ENCODE measurements at places on chromosomes 4 and X.
A peak's percentile ranks its signal among the peaks of the same experiment; 100 is the strongest.

DNA sequence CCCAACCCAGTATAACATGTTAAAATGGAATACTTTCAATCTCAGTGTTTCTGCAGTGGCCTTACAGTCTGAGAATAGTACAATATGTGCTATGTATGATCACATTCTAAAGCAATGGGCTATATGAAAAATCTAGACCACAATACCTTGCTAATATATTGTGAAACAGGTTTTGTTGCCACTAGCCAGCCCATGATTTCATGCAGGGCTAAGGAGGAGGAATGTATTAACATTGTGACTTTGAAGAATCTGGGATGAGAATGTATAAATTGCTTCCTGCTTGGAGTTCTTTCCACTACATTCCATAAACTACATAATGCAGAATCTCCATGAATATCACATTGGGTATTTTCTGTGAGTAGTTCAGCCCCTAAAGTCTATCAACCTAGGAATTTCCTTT, 935.4 kb upstream of the GRIA3 start:
- no peak for DNase-seq

- peak; percentile 81 for DNase-seq
Observed at GRCh38 chrX:25873196-25873595, 264.9 kb upstream of the MAGEB18 start.

DNA sequence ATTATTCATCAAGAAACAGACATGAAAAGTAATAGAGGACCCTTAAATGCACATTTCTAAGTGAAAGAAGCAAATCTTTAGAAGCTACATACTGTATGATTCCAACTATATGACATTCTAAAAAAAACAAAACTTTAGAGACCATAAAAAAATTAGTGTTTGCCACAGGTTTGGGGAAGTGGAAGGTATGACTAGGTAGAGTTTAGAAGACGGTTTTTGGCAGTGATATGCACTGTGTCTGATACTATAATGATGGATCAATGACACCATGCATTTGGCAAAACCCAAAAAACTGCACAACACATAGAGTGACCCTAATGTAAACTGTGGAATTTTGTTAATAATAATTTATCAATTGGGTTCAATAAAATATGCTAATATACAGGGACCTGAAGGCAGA, 54.5 kb downstream of the LCORL start:
- DNase-seq = no peak

DNA sequence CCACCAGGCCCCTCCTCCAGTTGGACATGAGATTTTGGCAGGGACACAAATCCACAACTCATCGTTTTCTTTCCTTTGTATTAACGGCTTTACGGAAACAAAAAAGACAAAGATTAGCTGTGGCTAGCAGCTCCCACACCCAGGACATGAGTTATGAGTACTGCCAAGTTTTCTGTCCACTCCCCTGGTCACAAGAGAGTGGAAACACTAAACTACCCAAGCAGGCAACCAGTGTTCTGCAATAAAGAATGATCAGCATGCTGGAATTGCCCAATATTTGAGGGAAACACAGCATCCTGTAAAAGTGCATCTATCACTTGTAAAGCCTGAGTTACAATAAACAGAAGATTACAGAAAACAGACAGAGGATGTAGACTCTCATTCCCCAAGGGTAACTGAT, 358.4 kb downstream of the NLGN4X start:
- no peak for DNase-seq

DNA sequence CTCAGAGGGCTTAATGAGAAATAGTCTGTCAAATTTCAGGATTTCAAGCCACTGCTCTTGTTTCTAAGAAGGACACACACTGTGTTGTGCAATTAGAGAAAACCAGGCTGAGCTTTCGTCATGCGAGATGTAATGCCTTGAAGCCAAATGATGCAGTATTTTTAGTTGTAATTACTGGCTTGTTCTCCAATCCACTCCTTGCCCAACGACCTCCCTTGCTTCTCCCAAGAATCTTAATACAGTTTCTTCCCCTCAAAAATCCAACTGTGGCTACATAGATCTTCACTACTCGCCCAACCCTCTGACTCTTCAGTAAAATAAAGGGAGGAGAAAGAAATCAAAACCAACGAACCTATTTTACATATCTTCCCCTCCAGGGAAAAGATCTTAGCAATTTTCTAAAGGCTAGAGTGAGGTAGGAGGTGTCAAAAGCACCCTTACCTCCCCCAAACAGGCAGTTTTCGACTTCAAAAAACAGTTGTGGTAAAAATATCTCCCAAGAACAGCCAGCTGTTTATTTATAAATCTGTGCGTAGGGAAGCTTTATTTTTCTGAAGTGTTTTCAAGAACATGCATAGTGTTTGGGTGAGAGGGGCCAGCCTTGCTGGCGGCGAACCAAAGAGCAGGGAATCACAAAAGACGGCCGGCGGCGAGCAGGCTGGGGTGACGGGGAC, 68.7 kb downstream of the MGST2 start:
- DNase-seq = peak; percentile 89

GRCh38 chr4:141896687-141897086, 260.3 kb downstream of the IL15 start:
- DNase-seq = no peak

GRCh38 chr4:148192526-148192925, 249.7 kb downstream of the NR3C2 start:
- DNase-seq = no peak

DNA sequence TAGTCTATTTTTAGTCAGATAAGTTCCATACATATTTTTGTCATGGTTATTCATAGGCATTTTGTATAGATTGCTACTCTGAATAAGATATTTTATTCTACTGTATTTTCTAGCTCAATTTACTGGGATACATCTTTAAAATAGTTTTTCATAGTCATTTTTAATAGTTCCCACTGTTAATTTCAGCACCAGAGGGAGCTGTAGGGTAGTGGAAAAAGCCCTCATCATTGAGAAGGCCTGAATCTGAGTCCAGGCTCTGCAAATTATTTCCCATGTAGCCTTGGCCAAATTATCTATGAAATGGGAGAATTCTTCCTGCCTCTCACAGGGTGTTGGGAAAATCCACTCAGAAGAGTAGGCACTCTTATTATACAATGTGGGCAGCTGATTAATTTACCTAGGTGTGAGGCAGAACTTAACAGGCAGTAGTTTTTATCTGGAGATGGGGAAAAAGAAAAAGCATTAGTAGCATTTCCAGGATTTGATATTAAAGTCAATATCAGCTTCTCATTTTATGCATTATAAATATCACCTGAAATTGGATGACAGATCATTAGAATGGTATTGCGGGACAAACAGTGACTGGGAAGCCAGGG, 102.9 kb upstream of the PAQR3 start:
- peak; percentile 59 for DNase-seq

DNA sequence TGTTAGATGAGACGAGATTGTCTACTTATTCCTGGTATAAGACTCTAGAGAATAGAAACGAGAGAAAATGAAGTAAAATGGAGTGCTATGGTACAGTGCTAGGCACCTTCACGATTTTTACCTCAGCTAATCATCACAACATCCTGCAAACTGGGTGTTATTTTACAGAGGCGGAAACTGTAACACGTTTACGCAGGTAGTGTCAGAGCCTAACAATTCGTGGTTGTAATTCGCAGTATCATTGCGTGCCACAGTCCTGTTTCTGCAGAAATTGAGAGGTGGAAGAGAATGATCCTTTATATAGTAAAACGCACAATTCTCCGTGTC, 383 bp upstream of the TBC1D19 start:
- no peak for DNase-seq

DNA sequence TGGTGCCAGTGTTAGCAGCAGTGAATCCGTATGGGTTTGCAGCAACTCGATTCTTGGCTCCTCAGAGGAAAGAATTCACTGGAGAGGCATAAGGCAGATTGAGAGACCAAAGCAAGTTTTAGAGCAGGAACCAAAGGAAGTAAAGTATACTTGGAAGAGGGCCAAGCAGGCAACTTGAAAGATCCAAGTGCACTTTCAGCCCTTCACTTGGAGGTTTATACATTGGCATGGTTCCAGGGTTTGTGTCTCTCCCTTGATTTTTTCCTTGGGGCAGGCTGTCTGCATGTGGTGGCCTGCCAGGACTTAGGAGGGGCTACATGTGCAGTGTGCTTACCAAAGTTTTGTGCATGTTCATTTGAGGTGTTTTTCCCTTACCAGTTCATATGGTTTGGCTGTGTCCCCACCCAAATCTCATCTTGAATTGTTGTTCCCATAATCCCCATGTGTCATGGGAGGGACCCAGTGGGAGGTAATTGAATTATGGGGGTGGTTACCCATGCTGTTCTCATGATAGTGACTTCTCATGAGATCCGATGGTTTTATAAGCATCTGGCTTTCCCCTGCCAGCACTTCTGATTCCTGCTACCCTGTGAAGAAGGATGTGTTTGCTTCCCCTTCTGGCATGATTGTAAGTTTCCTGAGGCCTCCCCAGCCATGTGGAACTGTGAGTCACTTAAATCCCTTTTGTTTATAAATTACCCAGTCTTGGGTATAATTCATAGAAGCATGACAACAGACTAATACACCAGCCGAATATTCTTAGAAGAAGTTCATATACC, 86.2 kb upstream of the TSPAN5 start:
- DNase-seq = peak; percentile 14

DNA sequence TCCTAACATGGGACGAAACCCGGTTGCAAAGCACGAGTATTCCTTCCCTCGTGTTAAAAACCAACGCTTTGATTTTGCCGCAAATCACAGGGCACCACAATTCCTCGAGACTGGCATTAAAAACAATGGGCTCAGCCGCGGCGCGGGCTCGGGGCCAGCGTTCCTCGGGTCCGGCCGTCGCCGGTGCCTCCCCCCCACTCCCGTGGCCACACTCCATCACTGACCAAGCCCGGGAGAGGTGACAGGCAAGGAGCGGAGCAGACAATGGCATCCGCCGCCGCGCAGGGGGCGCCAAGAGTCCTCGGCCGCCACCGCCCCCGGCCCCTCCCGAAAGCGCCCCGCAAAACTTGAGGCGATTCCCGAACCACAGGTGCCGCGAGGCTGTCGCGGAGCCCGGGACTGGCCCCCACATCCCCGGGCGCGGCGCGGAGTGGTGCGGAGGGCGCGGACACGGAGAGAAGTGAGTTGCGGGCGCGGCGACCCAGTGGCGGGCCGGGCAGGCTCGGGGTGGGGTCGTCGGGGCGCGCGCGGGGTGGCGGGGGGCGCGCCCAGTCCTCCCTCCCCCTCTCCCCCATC, 445 bp downstream of the AP1S2 start:
- no peak for DNase-seq

- no peak for DNase-seq
Observed at GRCh38 chrX:141668371-141668770, 30.2 kb downstream of the SPANXD start.

DNA sequence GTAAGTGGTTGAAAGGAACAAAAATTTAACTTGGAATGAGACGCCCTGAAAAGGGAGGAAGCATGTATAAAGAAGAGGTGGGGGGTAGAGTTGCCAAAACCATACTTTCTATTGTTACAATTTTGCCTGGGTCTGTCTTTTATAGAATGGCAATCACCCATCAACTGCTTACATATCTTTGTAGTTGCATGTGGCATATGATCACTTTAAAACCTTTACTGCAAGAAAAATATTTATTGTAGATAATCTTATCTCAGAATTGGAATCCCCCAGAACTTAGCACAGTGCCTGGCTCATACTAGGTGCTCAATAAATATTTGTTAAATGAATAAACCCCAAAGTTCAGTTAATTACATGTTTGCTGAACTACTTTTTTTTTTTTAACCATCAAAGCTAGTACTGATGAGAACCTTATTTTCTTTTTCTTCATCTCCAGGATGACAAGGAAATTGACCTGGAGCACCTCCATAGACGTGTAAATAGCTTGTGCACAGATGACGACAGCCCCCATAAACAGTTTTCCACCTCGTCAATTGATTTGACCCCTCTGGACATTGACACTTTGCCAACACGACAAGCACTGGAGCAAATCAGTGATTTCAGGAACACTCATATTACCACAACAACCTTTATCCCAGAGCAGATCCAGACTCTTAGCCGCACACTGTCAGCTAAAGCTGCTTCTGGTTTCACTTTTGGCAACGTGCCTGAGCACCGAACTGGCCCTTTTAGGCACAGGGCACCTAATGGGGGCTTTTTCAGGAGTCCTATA, 56.7 kb upstream of the ATOH1 start:
- no peak for DNase-seq

GRCh38 chr4:98862371-98862770, 66.6 kb downstream of the EIF4E start:
- DNase-seq = no peak

GRCh38 chr4:175435381-175435783, 376.7 kb downstream of the GPM6A start:
- DNase-seq = peak; percentile 34

DNA sequence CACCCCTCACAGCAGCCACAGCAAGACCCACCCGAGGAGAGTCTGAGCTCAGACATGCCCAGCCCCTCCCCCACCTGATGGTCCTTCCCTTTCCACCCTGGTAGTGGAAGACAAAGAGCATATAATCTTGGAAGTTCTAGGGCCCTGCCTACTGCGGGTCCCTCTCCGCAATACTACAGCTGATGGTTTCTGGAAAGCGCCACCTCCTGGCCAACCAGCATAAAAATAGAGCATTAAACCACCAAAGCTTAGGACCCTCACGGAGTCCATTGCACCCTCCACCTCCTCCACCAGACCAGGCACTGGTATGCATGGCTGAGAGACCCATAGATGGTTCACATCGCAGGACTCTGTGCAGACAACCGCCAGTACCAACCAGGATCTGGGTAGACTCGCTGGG, 78.2 kb downstream of the SH3BGRL start:
- DNase-seq = no peak

- no peak for DNase-seq
Observed at GRCh38 chr4:165875446-165875845, 2.4 kb downstream of the TLL1 start.

- no peak for DNase-seq
Observed at GRCh38 chr4:128540122-128540521, 252.5 kb upstream of the PGRMC2 start.

DNA sequence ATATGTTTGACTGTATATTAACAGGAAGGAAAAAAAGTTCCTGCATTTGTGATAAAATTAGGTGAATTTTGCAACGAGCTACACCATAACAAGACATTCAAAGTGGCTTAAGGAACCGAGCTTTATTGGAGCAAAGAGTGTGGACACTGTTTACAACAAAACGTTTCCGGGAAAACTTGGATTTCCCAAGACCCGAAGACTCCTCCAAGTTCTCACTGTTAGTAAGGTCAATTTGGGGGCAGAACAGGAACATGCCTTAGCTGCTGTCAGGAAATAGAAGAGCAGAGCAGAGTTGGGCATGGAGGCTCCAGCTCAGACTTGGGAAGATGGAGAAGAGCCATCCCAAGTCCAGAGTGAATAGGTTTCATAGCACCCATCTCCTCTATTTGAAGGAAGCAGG, 16.5 kb downstream of the ADH6 start:
- peak; percentile 85 for DNase-seq

- DNase-seq = peak; percentile 6
Observed at GRCh38 chr4:26116057-26116456, 202.0 kb downstream of the SMIM20 start.

- no peak for DNase-seq
Observed at GRCh38 chr4:24978291-24979075, 52.3 kb downstream of the LGI2 start.

Measured in fibroblast of pulmonary artery (primary cell).